Activated naive CD4-positive, alpha-beta T cell treated with anti-CD3 and anti-CD28 coated beads, Interleukin-2, amount 50 U/mL, for 16 hours (primary cell): ENCODE measurements at places on chromosomes 13 and 19.

DNA sequence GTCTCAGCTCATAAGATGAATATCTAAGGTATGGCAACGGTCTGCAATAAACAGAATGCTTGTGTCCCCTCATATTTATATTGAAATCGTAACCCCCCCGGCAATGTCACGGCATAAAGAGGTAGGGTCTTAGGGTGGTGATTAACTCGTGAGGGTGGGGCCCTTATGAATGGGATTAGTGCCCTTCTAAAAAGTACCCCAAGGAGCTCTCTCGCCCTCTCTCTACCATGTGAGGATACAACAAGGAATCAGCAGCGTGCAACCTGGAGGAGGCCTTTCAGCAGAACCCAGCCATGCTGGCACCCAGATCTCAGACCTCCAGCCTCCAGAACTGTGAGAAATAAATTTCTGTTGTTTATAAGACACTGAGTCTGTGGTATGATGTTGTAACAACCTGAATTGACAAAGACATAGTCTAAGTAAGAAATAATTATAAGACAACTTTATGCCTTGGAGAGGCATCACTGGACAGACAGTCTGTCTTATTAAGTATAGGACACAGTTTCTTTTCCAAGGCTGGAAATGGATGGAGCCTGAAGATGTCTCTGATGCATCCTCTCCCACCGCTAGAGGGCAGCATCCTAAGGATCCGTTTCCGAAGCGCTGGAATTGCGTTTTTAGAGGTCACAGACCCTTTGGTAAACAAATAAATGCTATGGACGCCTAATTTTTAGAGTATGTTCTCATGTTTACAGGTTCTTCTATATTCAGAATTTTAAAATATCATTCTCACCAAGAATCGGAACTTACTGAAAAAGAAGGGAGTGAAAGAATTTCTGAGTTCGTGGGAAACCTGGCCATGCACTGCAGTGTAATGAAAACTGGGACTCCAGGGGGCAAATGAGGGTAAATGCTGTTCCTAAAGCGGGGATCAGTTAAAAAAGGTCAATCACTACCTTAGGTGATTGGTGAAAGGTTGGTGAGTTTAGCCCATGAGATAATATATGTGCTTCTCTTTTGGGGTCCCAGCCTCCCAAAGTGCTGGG lies 13.3 kb upstream of the LEUTX start:
- DNase-seq: peak; percentile 31

DNA sequence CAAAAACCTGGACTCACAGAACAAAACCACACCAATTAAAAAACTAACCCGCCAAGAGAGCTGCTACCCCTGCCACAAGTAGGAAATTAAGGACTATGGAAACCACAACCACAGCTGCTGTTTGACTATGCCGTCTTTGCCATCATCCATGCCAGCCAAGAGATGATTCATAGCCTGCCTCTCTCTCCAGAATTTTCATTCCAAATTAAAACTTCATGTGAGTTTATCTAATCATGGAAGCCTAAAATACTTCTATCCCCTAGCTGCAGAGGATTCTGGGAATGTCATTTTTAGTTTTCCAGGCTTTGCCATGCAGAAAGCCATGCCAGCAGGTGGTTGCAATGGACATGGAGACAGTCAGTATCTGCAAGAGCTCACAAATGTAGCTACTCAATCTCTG lies 27.6 kb upstream of the GTF2F2 start:
- DNase-seq: no peak

DNA sequence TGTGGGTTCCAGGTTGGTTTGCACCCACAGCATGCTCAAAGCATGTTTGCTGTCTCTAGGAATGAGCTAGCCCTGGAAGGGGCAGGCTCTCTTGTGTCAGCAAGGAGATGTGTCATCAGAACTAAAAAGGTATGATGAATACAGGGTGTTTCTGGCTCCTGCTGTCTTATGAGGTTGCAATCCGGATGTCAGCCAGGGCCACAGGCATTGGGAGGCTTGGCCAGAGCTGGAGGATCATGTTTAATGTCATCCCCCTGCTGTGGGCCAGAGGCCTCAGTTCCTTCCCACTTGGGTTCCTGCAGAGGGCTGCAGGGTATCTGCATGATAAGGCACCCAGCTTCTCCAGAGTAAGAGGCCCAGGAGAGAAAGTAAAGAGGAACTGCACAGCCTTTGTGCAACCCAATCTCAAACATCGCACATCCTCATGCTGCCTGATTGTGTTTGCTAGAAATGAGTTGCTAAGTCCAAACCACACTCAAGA lies 193.6 kb downstream of the COL4A1 start:
- DNase-seq: no peak

- no peak for DNase-seq
Measured at GRCh38 chr19:33175156-33175782, 18.9 kb upstream of the LRP3 start.

GRCh38 chr13:108272333-108272732 lies 2.8 kb downstream of the TNFSF13B start:
- DNase-seq: no peak

GRCh38 chr19:28535352-28535775 lies 677.6 kb downstream of the UQCRFS1 start:
- no peak for DNase-seq

DNA sequence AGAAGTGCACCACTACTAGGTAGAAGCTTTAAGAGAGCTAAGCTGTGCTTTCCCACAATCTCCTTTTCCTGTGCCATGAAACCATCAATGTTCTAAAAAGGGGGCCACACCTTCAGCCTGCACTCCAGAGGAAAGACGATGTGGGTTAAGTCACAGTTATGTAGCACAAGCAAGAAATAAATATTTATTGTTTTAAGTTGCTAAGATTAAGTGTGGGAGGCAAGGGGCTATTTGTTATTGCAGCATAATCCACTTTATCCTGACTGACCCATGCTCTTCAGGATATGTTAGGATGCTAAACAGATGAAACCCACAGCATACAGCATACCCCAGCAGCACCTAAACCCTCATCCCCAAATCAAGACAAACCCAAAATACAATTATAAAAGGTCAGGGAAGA lies 64.7 kb downstream of the MBD3L2B start:
- DNase-seq: no peak

DNA sequence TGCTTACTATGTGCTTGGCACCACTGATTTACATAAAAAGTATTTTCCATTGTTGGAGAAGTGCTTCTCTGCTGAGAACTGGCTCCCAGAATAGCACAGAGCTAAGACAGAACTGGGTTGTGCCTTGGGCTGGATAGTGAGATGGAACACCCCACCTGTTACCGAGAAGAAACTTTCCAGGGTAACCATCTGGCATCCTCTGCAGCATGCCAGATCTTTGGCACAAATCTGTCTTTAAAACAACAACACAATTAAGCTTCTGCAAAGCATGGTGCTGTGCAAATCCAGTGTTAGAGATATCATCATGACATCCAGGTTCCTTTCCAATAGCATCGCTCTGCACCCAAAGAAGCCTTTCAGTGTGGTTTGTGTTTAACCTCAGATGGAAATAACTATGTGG lies 202.5 kb upstream of the RFC3 start:
- DNase-seq: no peak

GRCh38 chr13:99045396-99045795 lies 67.5 kb upstream of the DOCK9 start:
- DNase-seq: no peak

GRCh38 chr19:45716359-45717130 lies 14.2 kb downstream of the FBXO46 start:
- no peak for DNase-seq

GRCh38 chr19:18477042-18477779 lies 39.3 kb upstream of the ISYNA1 start:
- DNase-seq: no peak

- DNase-seq: no peak
Measured at GRCh38 chr13:94169454-94170144, 309.9 kb downstream of the DCT start.

- no peak for DNase-seq
Measured at GRCh38 chr19:58582985-58583384, 9.8 kb upstream of the MZF1 start.

DNA sequence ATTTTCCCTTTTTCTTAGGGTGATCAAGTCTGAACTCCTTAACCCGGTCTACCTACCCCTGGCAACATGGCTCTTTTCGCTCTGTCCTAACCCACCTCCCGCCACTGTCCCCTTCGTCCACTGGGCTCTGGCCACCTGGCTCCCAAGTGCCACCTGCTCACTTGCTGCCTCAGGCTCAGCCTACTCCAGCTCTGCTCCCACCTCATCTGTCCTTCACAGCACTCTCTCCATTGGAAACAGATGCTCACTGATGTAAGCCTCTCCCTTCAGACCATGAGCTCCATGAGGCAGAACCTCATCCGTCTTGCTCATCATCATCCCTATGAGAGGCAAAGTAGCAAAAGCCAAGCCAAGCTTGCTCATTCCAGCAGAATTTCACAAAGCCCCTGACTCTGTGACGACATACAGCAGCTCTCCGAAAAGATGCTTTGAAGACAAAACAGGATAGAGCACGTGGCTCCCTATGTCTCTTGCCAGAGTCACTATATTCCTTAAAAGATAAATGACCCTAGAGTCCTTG lies 35.3 kb upstream of the AMER2 start:
- DNase-seq: no peak

- DNase-seq: no peak
Measured at GRCh38 chr19:37593996-37594303, 642 bp downstream of the ZNF571 start.

DNA sequence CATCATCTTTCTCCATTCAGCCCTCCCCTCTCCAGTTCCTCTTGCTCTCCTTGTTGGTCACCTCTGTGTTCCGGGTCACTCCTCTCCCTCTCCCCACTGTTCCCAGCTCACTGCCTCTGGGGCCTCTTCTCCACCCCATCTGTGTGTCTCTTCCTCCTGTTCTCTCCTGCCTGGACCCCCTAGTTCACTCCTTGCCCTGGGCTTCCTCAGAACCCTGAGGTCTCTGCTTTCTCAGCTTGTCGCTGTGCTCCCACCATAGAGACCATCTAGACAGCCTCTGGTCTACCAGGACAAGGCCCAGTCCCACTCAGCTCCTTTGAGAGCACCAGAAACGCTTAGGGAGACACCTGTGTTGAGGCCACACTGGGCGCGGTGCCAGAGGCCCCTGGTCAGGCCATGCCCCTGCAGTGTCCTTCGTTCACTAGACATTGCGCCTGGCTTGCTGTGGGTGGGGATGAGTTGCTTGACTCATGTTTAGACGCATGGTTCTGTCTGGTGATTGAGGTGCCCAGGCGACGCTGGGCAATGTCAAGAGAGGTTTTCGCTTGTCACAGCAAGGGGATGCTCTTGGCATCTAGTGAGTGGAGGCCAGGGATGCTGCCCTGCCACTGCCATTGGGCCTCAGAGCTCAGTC lies 4.8 kb downstream of the LENG9 start:
- DNase-seq: no peak
